NCI-H2081 (cell line): ENCODE measurements at places on chromosomes 11 and 22.

DNA sequence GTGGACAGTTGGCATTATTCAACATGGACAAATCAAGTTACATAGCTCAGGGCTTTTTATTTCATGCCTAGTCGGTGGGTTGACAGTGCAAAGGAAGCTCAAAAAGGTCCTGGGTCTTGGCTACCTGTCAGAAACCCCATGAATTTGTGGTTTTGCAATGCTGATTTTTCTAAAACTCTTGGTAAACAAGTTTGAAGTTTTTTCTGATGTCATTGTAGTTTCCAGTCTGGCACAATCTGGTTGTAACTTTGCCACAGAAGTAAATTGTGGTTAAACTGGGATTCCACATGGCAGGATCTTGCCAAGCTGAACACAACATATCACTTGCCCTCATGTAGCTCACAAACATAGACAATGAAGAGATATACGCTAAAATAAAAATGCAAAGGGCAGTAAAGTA lies 100.8 kb downstream of the EHF start:
- no peak for DNase-seq

DNA sequence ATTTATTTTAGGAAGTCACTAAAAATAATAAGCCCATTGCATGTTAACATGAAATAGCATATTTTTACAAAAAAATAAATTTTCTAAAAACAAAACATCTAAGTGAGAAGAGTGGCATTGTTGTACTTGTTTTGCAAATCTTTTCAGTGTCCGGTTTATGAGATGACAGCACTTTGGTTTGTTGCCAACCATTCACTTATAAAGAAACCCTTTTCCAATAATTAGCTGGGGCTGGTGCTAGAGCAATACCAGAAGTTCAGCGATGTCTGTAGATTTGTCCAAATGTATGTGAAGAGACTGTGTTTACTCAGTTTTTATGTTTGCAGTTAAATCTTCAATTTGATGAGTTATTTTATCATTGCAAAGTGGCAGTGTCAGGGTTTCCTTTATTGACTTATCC lies 22.1 kb upstream of the KRTAP5-7 start:
- no peak for DNase-seq

DNA sequence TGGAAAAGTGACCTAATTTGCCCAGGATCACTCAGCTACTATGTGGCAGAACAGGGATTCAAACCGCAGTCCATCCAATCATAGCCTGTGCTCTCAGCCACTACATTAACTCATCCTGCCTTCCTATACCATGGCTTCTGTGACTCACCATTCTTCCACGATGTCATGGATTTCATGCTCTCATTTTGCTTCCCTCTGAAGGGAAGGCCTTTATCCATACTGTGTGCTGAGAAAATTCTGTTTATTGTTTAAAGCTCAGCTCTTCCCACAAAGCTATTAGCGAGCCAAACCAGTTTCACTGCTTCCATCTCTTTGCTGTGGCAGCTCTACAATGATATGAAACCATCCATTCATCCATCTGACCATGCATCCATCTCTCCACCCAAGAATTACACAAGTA lies 289.9 kb downstream of the TENM4 start:
- DNase-seq, result no peak

- DNase-seq, result no peak
Measured at GRCh38 chr11:2989551-2989950, 2.6 kb downstream of the NAP1L4 start.
